Osteocyte (in vitro differentiated cells): ENCODE measurements at places on chromosomes 1 and 21. TPM values are rescaled to one million over a fixed set of nuclear protein-coding genes. Genes with fewer than 3 reads are reported as not detected.

INAVA gene
- total RNA-seq, result 2.0 and 2.1 TPM in 2 replicates

TTC22 gene
- total RNA-seq, result not detected in 2 replicates

FCER1G gene
- total RNA-seq, result not detected in 2 replicates

STIL gene
- total RNA-seq, result 4.7 and 5.6 TPM in 2 replicates

CASQ2 gene
- not detected in 2 replicates for total RNA-seq
